ENCODE measurements at places on chromosomes 11 and 22.

DNA sequence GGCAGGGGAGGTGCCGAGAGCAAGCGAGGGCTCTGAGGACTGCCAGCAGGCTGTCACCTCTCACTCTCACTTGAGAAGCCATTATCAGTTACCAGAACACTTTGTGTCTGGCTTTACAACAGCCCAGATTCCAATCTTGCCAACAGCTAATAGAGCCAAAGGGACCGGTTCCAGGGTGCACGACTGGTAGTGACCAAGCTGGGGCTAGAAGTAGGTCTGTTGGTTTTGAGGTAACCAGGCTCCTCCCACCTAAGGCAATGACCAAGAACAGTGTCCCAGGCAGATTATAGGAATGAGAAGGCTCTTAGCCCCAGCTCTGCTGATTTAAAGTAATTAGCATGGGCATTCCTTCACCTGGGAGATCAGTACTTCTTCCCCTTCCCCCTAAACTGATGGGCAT, 7.2 kb upstream of the IL10RA start:
- DNase-seq = no peak

DNA sequence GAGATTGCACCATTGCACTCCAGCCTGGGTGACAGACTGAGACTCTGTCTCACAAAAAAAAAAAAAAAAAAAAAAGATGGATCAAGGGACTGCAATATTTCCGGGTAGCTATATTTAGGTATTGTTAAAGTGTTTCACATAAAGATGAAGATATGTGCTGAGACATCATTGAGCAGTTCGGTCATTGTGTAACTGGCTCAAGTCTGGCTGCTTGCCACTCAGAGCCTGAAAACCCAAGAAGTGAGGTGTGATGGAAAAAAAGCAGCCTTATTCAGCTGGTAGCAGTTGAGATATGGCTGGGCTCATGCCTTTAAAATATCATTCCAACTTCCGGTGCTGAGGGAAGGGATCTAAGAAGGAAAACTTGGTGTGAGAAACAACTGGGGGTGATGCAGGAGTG, 46.9 kb downstream of the LUZP2 start:
- DNase-seq = no peak

GRCh38 chr22:48188231-48188721, 1425.8 kb downstream of the TBC1D22A start:
- DNase-seq = no peak

DNA sequence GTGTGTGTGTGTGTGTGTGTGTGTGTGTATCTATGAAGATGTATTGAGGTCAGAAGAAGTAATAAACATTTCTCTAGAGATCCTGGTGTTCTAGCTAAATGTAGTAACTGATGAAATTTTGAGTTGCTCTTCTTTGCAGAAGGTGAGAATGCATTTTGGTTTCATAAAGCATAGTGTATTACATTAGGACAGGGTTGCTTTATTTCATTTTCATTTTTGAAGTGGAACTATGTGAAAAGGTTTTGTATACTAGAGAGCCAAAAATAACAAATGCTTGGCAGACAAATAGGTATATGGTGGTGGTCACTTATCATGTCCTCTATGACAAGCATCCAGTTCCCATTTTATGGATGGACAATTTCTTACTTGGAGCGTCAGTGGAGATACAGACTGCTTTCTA, 99.0 kb downstream of the CASP12 start:
- no peak for DNase-seq

GRCh38 chr11:27227736-27228135, 135.3 kb downstream of the CCDC34 start:
- no peak for DNase-seq

DNA sequence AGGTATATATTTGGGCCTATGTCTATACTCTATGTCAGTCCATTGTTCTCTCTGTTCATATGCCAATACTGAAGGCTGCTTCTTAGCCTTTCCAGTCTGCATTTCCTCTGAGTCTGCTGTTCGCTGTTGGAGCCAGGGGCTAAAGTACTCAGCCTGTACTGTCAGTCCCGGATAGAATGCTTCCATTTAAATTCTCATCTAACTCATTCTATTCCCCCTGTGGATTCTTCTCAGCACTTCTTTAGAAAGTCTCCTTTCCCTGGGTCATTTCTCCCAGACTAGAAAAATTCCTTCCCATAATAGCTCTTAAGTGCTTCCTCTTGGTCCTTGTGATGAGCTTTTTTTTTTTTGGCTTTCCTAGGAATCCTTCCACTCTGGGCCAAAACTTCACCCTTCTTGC, 293.1 kb downstream of the KIRREL3 start:
- DNase-seq = no peak

- DNase-seq = no peak
Observed at GRCh38 chr11:27120211-27120610, 79.6 kb downstream of the BBOX1 start.

DNA sequence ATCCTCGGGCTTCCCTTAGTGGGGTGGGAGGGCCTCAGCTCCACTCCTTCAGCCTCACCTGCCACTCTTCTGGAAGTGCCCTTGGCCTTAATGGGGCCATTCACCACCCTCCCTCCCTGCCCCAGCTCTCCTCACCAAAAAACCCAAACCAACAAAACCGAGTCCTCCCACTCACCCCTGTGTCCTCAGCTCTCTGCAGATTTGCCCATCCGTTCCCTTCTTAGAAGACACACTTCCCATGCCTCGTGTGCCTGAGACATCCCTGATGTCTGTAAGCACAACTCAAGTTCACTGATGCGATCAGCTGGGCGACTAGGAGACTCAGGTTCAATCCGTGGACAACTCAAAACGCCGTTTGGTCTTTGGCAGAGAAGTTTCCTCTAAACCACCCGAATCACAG, 839.2 kb downstream of the TBC1D22A start:
- DNase-seq = no peak

- DNase-seq = no peak
Observed at GRCh38 chr22:43658823-43659222, 153.3 kb downstream of the EFCAB6 start.

GRCh38 chr11:91984033-91984584, 240.5 kb upstream of the FAT3 start:
- no peak for DNase-seq

DNA sequence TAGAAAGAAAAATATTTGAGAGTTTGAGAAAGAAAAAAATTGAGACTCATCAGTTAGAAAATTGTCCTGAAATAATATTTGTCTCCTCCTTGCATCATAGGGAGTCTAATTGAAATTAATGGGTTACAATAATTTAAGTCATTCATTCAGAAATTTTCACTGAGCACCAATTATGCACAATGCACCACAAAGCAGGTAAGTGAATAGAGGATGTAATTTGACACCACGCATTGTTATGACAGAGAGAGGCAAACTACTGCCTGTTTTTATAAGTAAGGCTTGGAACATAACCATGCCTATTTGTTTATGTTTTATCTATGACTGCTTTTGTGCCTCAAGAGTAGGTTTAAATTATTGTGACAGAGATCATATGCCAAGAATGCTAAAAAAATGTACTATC, 537.9 kb upstream of the FAT3 start:
- no peak for DNase-seq

- no peak for DNase-seq
Observed at GRCh38 chr11:116640641-116641402, 132.0 kb downstream of the BUD13 start.

DNA sequence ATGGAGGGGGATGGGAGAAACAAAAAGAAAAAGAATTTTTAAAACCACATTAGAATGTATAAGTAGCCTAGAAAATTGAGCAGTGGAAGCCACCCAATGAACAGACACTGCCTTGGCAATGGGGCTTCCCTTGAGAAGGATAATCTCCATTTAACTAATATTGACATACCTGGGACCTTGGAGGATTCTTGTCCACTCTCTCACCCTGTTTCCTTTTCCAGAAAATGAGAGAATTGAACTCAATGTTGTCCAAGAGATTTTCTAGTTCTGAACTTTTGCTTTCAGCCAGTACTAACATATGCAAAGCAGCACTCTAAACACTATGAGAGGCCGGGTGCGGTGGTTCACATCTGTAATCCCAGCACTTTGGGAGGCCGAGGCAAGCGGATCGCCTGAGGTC, 524 bp downstream of the MS4A8 start:
- DNase-seq = no peak

DNA sequence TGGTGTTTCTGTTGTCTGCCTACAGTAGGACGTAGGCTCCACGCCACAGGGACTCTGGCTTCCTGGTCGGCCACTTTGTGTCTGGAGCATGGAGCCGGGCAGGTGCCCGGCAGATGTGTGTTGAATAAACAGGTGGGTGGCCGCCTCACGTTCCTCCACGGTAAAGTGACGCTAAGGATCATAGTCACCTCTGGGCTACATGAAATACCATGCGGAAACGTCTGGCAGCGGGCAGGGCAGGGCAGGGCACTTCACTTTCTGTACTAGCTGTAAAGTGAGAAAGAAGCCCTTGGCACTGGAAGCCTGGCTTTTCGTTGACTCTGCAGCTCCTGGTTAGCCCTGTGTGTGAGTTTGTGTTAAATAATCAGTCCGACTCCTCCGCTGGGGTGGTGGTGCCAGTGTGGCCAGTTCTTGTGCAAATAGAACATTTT, 52.4 kb downstream of the MCM5 start:
- DNase-seq = no peak

- DNase-seq = no peak
Observed at GRCh38 chr22:20015187-20015625, 1.4 kb downstream of the ARVCF start.

- DNase-seq = no peak
Observed at GRCh38 chr11:69401715-69402114, 79.7 kb upstream of the LINC01488 start.

GRCh38 chr11:57584341-57584740, 13.1 kb upstream of the SERPING1 start:
- no peak for DNase-seq

DNA sequence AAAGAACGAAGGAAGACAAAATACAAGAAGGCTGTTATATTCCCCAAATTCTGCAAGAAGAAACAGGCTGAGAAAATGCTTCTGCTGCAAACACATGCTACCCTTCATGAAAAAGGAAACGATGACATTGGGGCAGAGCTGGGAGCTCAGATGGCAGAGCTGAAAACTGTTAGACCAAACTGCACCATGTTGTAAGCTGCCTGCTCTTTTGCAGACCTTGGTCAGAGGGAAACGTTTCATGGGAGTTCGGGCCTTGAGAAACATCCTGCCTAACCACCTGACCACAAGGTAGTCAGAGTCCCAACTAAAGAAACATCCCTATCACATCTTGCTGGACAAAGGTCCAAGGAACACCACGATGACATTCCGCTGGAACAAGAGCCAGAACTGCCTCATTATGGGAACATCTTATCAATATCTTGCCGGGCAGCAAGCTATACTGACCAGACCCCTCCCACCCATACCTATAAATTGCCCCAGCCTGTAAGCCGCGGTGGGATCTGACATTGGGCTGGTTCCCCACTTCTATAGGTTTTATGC, 110.7 kb upstream of the CTSC start:
- DNase-seq = no peak

DNA sequence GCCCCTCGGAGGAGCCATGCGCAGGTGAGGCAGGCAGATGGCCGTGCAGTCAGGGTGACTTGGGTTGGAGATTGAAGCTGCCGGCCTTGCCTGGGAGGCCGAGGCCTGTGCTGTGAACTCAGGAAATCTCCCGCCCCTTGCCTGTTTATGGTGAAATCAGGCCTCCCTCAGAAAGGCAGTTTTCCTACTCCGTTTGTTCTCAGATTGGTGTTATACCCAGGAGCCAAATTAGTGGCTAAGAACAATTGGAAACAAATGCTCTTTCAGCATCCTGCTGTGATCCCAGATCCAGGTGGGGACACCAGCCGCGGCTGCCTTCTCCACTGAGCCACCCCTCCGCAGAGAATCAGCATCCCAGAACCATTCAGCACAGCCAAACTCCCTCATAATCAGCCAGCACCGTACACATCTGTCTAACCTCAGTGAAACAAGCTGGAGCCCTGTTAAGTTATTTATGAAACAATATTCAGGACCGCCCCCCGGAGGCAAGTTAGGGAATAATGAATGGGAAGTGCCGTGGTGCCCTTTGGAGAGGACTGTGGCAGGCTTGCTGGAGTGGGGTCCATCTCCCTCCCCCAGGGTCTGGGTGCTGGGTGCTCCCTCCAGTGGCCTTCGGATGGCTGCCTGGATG, 60.0 kb downstream of the PKNOX2 start:
- no peak for DNase-seq

DNA sequence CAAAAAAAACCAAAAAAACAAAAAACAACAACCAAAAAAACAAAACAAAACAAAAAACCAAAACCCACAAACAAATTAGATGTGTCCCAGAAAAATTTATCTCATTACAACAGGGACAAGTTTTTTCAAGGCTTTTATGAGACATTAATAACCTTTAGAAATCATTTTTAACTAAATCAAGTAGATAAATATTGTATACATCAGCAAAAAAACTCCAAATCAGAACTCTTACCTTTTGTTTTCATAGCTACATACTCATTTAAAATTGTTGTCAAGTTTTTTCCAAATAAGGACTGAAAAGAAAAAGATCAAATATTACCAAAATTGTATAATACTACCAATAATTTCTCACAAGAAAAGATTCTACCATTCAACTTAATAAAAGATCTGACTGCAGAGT, 28.7 kb downstream of the NPAT start:
- DNase-seq = no peak

DNA sequence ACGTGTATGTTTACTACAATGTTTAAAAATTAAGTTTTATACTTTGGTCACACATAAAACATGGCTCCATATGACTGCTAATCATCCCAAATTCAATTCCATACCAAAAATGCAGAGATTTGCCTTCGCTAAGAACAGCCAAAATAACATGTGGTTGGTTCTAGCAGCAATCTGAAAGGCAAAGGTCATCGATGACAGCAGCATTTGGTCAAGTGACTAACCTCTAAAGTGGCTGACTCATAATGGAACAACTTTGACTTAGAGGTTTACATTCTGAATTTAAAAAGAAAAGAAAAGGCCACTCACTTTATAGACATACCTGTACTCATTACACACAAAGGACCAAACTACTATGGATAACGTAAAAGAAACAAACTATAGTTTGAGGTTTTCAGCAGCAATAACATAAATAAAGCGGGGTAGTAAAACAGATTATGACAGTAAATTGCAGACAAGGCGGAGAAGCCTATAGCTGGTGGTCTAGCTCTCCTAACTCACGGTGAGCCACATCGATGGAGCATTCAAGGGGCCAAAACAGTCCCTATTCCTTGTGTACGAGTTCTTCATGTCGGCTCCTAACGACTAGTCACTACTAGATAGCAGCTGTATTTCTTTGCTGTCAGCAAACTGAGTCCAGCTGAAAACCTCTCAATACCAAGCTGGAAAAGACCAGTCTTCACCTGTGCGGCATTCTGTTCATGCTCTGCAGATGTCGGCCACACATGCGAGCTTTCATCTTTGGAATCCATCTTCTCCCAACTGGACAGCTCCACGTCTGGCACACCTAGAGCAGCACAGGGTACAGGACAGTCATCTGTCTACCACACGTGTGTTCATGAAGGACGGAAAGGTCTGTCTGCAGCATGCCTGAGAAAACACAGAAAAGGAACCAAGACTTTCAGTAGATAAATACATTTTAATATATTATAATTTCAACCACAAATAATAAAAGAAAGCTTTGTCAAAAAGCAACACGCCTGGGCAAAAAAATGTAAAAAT, 42.1 kb downstream of the PRDM10 start:
- no peak for DNase-seq

Data from stimulated activated CD4-positive, alpha-beta T cell treated with anti-CD3 and anti-CD28 coated beads, Interleukin-4, amount 100 ng/mL, for 24 hours (primary cell).